ENCODE measurements at places on chromosomes 11 and 22.

DNA sequence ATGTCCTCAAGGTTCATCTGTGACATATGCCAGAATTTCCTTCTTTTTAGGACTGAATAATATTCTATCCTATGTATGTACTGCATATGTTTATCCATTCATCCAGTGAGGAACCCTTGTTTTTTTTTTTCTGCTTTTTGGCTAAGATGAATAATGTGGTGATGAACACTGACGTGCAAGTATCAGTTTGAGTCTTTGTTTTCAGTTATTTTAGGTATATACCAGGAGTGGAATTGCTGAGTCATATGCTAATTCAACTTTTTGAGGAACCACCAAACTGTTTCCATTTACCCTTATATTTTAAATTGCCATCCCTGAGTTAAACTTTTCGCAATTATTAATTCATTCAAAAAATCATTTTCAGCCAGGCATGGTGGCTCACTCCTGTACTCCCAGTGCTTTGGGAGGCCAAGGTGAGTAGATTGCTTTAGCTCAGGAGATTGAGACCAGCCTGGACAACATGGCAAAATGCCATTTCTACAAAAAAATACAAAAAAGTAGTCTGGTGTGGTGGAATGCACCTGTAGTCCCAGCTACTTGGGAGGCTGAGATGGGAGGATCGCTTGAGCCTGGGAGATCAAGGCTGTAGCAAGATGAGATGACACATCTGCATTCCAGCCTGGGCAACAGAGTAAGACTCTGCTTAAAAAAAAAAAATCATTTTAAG is 64.2 kb downstream of the MICAL2 start:
- peak; percentile 77 for DNase-seq

- DNase-seq: no peak
Measured at GRCh38 chr11:70460964-70461363, 62.6 kb downstream of the CTTN start.

DNA sequence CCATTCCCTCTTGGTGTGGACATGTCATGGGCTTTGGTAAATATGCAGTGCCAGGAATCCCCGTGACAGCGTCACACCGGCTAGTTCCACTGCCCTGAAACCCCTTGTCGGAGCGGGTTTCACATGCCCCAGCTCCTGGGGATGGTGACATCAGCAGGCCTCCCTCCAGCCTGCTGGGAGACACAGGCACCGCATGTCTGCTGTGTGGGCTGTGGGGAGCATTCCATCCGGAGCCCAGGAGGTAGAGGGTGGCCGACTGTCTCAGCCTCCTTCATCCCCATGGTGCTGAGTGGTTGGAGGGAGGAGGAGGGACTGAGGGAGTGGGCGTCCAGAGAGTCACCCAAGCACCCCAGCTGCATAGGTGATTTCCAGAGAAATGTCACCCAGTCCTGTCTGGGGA is 1161.1 kb downstream of the BRD1 start:
- no peak for DNase-seq

GRCh38 chr11:117478926-117479325 is 151.3 kb downstream of the CEP164 start:
- DNase-seq: no peak

GRCh38 chr22:30830907-30831306 is 136.2 kb downstream of the OSBP2 start:
- DNase-seq: peak; percentile 74

- DNase-seq: no peak
Measured at GRCh38 chr22:23767673-23768548, at the start of gene CHCHD10. TSS of gene CHCHD10 (minus strand) at chr22:23767972. CDS start at chr22:23767874, 98 bp downstream.

DNA sequence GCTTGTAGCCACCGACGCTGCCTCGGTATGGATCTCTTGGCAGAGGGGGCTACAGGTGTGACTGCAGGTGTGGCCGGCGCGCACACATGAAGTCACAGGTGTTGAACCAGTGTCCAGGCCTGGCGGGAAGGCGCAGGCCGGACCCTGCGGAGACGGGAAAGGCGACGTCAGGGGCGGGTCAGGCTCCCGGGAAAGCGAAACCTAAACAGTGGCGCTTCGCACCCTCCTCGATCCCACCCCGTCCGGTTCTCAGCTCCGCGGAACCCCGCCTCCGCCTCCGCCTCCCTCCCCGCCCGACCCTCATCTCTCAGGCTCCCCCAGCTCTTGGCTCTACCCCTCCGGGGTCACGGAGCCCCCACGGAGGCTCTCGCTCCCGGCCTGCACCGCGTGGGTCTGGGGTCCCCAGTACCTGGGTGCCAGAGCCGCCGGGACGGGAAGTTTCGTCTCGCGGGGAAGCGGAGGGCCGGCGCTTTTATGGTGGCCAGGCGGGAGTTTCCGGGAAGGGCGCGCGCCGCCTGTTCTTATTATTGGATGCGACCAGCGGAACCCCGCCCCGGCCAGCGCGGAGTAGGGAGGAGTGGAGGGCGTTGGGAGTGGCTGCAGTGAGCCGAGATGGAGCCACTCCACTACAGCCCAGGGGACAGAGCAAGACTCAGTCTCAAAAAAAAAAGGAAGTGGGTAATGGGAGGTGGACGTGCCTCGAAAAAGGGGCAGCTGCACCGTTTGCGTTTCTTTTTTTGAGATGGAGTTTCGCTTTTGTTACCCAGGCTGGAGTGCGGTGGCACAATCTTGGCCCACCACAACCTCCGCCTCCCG is at the start of gene IRF7:
Gene IRF7, minus strand, starts transcription at position 447 of the 816 bp plus-strand sequence. CDS start 586 bp downstream, outside the sequence.
- peak; percentile 54 for DNase-seq

Data from skeletal muscle cell (primary cell).